ENCODE measurements at places on chromosomes 7 and 10.

DNA sequence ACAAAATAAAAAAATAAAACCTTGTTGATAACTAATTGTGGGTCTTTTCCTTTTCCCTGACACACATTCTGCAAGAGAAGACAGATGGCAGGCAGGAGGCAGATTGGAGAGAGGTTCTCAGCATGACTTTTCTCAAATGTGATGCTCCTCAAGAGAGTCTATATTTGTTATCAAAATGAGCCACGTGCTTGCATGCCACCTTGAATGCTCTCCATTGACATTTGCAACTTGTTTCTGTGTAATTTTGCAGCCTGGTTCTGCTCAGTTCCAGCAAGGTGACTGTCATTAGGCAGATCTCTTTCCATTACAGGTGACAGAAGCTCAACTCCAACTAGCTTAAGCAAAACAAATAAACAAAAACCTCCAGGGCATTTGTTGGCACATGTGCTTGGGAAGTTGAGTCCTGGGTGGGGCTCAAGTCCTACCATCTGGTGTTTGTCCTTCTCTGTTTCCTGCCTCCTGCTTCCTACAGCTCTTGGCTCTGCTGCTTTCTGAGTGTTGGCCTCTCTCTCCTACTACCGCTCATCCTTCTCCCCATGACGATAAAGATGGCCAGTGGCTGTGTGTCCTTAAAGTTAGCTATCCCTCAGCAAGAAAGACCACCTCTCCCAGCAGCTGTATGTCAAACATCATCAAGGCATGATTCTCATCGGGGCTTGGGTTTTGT lies 56.7 kb downstream of the GRK5 start:
- DNase-seq, result no peak

GRCh38 chr10:127013211-127013656 lies 108.0 kb downstream of the DOCK1 start:
- no peak for DNase-seq

DNA sequence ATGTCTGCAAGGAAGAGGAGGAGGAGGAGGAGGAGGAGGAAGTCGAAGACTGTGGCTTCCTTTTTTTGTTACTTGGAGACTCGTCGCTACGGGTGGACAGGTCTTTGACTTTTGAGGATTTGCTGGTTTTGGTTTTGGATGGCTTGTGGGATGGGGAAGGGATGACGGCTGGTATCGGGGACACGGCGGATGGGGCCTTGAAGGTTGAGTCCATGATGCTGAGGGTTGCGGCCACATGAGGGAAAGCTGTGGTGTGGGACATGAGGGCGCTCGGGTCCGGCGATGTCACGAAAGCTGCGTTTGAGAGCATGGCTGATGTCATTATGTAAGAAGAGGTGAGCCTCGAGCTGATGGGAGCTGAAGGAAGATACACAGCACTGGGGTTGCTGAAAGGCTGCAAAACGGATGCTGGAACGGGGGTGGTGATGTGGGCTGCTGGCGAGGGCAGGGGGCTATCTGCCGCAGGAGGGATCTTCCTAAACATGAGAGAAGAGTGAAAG lies 33.1 kb upstream of the EFCAB10 start:
- no peak for DNase-seq

DNA sequence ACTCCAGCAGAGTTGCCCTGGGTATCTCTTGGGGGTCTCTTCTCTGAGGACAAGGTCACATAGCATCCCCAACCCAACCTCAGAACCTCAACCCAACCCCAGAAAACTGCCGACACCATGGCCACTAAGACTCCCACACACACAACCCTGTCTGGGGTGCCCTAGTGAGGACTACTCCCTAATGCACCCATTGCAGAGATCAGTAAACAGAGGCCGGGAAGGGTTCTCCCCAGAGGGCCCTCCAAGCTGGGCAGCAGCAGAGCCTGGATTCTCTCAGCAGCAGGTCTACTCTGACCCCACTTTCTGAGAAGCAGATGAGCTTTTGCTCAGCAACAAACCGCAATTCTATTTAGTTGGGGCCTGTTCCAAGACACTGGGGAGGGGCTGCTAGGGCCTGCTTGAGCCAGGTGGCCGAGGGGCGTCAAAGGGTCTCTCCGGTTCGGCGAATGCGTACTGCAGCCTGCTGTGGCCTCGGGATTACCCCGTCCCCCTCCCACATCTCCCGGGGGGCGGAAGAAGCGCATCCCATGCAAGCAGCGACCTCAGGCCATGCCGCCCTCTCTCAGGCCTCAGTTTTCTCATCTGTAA lies 828 bp downstream of the OGDHL start:
- no peak for DNase-seq

DNA sequence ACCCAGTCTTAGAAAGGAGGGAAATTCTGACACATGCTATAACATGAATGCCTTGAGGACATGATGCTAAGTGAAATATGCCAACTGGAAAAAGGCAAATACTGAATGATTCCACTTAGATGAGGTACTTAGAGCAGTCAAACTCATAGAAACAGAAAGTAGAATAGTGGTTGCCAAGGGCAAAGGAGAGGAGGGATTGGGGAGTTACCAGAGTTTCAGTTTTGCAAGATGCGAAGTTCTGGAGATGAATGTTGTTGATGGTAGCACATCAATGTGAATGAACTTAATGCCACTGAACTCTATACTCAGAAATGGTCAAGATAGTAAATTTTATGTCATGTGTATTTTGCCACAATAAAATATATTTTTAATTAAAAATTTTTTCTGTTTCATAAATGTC lies 38.9 kb downstream of the DRGX start:
- DNase-seq, result no peak

DNA sequence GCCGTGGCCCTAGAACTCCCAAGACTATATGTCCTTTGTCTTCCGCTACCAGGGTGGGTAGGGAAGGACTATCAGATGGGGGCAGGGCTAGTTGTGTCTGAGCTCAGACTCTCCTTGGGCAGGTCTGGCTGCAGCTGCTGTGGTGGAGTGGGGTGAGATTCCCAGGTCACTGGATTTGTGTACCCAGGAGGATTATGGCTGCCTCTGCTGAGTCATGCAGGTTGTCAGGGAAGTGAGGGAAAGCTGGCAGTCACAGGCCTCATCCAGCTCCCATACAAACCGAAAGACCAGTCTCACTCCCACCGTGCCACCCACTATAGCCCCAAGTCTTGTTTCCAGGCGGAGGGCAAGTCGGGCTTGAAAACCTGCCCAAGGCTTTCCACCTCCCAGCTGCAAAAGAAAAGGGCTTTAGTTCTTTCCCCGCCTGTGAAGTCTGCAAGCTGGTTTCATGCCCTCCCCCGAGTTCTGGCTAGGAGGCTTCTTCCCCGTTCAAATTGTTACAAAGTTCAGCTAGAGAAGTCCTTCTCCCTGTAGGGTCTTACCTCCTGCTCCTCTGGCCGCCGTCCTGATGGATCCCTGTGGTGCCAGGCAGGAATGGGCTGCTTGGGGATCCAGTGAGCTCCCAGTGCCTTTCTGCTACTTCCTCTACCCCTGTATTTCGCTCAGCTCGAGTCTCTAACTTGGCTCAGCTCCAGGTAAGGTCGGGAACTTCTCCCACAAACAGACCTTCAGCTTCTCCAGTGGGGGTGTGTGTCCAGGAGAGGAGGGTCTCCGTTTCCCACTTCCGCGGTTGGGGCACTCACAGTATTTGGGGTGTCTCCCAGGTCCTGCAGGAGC lies 106.8 kb upstream of the FGL2 start:
- no peak for DNase-seq

GRCh38 chr10:76729841-76730487 lies 907.6 kb downstream of the KCNMA1 start:
- no peak for DNase-seq

DNA sequence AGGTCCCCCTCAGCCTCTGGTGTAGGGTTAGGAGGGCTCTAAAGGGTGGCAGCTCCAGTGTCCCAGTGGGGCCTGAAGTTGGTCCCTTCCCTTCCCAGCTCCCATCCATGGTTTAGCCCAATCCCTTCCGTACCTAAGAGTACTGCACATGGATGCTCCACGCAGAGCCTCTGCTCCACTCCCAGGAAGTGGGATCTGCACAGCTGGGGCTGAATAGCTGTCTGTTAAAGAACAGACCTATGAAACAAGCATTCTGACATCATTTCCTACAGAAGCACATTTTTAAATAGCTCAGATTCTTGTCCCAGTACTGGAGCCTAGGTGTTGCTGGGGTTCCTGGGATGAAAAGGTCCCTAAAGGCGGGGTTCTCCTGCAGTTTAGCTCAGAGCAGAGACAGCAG lies 135.9 kb downstream of the ZMYND11 start:
- DNase-seq, result no peak

DNA sequence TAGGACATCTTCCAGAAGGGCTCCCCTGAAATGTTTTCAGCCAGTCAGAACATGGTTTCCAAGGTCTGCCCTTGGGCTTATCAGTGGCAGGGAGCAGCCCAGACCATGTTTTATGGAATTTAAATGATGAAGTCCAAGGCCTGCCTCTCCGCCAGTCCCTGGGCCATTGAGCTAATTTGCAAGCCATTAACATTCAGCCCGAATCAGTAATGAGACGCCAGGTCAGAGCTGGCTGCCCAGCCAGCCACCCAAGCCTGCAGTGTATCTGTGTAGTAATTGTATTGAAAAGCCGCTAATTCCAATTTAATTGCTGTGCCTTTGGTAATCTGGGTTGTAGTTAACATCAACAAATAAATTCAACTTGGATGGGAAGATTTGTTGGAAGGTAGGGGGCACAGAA lies 131.4 kb downstream of the PAXIP1 start:
- DNase-seq, result no peak

DNA sequence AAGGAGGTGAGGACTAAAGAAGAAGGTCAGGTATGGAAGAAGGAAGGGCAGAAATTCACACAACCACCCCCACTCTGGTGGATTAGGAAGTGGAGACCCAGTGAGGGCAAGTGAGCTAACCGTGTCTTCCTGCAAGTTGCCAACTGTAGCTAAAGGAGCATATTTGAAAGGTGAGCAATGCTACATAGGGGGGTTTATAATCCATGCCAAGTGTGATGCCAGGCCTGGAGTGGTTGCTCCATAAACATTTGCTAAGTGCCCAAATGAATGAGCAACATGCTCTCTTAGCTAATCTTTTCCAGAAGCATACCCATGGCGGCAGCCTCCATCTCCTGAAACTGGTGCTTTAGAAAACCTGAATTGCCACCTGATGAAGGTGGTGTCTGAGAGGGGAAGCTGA lies 121.6 kb downstream of the LRRC18 start:
- DNase-seq, result no peak

GRCh38 chr10:44411251-44411650 lies 26.4 kb upstream of the CXCL12 start:
- no peak for DNase-seq

DNA sequence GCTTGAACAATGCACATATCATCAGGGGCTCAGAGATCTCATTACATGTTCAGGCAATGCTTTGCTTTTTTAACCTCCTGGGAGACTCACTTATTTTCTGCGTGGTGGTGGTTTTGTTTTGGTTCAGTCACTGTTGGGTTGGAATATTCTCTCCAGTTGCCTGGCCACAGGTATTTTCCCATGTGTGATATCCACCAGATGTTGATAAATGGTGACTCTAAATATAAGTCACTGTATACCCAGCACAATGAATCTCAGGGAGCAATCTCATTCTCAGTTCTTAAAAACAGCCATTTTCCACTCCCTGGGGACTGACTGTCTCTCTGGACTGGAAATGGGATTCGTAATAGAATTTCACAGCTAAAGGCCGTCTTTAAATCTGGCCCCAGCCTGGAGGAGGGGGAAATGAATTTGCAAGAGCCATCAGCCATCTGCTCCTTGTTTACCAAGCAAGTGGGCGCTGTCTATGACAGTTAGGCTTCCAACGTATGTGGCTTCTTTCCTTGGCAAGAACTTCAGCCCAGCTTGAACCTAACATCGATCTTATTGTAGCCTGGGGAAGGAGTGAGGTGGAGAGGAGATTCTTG lies 1106.2 kb downstream of the NRG3 start:
- no peak for DNase-seq

DNA sequence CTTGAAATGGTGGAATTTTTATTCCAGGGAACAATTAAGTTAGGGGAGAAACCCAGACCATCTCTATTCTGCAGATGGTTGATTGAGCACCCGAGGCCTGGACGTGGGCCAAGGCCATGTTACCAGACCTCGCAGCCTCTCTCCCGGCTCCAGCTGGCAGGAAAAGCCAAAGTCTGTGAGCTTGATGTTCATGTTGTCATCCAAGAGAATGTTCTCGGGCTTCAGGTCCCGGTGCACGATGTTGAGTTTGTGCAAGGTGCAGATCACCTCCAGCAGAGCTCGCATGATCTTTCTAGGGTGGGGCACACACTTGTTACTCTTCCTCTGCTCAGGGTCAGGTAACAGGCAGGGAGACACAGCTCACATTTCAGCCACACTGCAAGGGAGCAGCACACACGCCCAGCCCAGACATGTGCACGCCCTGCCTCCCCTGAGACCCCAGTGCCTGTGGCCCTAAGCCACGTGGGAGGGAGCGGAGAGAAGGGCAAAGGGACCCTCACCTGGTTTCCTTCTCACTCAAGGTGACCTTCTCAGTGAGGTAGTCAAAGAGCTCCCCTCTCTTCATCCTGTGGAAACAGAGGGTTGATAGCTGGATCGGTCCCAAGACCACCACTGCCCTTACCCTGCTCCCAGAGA lies 9.5 kb downstream of the PHKG1 start:
- DNase-seq, result no peak

GRCh38 chr10:5746197-5746596 lies 61.6 kb downstream of the TASOR2 start:
- no peak for DNase-seq

DNA sequence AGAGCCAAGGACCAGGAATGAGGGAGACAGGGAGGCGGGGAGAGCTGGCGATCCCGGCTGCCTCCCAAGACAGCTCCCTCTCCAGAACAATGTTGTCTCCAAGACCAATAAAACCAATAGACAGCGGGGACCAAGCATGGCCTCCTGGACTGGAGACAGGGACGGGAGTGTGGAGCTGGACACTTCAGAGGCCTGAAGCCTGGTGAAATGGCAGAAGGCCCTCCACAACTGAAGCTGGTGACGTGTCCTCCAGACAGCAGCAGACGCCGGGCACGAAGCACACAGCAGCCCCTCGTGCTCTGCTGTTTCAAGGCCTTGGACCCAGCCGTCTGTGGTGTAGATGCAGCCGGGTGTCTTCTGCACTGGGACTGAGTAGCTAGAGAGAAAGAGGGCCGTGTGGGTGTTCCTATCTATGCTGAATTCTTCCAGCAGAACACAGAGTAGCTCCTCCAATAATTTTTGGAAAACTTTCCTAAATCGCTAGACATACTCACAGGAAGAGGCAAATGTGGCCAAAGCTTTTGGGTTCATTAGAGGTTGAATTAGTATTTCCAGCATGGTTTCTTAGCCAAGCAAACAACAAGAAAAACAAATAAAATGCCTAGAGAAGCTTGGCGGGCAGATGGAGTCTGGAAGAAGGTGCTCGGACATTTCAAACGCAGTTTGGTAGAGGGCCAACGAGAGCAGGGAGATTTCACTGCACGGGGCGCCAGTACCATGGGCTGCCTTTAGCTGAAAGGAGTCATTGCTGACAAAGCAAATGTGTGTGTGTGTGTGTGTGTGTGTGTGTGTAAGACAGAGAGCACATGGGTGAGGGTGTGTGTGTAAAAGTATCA lies 570.4 kb downstream of the TCERG1L start:
- DNase-seq, result no peak

GRCh38 chr7:84712374-84713121 lies 474.3 kb downstream of the SEMA3D start:
- no peak for DNase-seq
